Ovary (tissue), 10 donors: ENCODE measurements at places on chromosomes 1 and 21. TPM values are rescaled to one million over a fixed set of nuclear protein-coding genes. Genes with fewer than 3 reads are reported as not detected.

The C1orf116 gene
- 0.07 TPM for polyA plus RNA-seq

The ANGPTL1 gene
- polyA plus RNA-seq, result 83.2 TPM

The FNBP1L gene
- 21.2 TPM for polyA plus RNA-seq

The CTPS1 gene
- polyA plus RNA-seq, result 23.2 TPM

The KIF26B gene
- 0.37 TPM for polyA plus RNA-seq

The ZNF683 gene
- not detected for polyA plus RNA-seq

The SOX13 gene
- 16.4 TPM for polyA plus RNA-seq

The WNT3A gene
- not detected for polyA plus RNA-seq

The TEX38 gene
- not detected for polyA plus RNA-seq

The FOXD3 gene
- 0.21 TPM for polyA plus RNA-seq

The SPRR4 gene
- not detected for polyA plus RNA-seq

The CRYBG2 gene
- not detected for polyA plus RNA-seq

The MTF2 gene
- polyA plus RNA-seq, result 9.7 TPM

The OR2T29 gene
- polyA plus RNA-seq, result not detected

The EPS15 gene
- 20.9 TPM for polyA plus RNA-seq

The IVL gene
- polyA plus RNA-seq, result not detected

The CFHR5 gene
- polyA plus RNA-seq, result not detected

The AGRN gene
- polyA plus RNA-seq, result 2.7 TPM

The TMEM200B gene
- polyA plus RNA-seq, result 22.6 TPM

The MDM4 gene
- 10.2 TPM for polyA plus RNA-seq

The RASAL2 gene
- polyA plus RNA-seq, result 4.2 TPM
